Cardiac septum (tissue), 1 donor: ENCODE measurements at places on chromosomes 2 and 18. TPM values are rescaled to one million over a fixed set of nuclear protein-coding genes. Genes with fewer than 3 reads are reported as not detected.

STAMBP gene
- total RNA-seq = 37.4 TPM

TSGA10 gene
- 1.6 TPM for total RNA-seq

C2orf78 gene
- total RNA-seq = not detected

IL18RAP gene
- total RNA-seq = 0.70 TPM

SAG gene
- total RNA-seq = not detected
